ENCODE measurements at places on chromosomes 5 and 9. TPM values are rescaled to one million over a fixed set of nuclear protein-coding genes. Genes with fewer than 3 reads are reported as not detected.

GRCh38 chr9:36129139-36129538 is 7.4 kb upstream of the GLIPR2 start:
- no peak for DNase-seq

Gene CSF1R
- not detected for total RNA-seq

Gene GARIN3
- not detected for total RNA-seq

Gene FCN2
- not detected for total RNA-seq

DNA sequence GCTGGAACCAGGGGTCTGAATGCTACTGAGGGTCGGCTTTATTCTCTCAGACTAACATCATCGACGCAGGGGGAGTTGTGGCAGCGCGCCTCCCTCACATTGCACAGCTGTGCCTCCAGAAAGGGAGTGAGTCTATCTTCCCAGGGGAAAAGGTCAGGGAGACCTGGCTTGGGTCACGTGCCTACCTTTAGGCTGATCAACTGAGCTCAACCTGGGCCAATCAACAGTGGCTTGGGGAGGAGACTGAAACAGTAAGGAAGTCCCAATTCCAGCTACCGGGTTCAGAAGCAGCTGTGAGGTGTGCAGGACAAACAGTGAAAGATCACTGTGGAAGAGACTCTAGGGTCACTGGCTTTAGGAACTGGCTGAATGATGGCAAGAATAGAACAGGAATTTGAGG is 14.3 kb downstream of the SNX30 start:
- DNase-seq: no peak

DNA sequence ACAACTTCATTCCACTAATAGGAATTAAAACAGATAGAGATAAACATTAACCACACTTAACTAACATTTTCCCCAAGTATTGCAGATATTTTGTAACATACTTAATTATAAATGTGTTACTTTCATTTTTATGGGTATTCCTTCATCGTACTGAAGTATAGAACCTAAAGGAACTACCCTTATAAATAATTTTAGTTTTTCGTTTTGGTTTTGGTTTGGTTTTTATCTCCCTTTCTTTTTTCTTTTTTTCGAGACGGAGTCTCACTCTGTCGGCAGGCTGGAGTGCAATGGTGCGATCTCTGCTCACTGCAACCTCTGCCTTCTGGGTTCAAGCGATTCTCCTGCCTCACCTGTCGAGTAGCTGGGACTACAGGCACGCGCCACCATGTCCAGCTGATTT is 60.1 kb upstream of the LMNB1 start:
- DNase-seq: no peak

GRCh38 chr9:2765250-2765880 is 48.1 kb downstream of the KCNV2 start:
- DNase-seq: no peak

DNA sequence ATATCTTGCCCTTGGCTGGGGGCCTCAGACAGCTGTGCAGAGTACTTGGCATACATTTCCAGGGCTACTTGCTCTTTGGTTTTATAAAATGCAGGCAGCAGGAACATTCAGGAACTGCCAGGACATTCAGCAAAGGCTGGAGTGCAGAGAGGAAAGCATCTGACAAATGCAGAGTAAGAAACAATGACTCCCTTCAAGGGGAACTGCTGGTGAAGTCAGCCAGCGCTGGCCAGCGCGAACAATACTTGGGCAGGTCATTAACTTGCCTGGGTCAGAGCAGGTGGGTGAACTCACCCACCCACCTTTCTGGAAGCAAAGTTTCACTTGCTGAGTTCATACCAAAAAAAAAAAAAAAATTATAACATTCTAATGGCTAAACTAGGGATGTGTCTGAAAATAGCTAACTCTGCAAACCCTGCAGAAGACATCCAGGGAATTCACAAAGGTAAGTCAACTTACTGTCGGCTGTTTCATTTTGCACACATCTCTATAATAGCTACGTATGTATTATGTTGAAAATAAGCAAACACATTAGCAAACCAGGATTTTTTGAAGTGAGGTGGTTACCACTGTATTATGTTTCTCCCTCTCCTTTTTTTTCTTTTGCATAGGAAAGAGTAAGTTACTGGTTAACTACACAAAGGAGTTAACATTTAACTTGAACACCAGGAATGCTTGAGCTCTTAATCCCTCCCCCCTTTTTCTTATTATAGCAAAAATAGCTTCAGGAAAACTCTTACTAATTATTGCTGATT is 152.2 kb downstream of the GLIS3 start:
- DNase-seq: no peak

Gene SLC4A9
- not detected for total RNA-seq

- DNase-seq: no peak
These were observed 9.4 kb downstream of the RABGAP1 start for GRCh38 chr9:122950263-122950662.

DNA sequence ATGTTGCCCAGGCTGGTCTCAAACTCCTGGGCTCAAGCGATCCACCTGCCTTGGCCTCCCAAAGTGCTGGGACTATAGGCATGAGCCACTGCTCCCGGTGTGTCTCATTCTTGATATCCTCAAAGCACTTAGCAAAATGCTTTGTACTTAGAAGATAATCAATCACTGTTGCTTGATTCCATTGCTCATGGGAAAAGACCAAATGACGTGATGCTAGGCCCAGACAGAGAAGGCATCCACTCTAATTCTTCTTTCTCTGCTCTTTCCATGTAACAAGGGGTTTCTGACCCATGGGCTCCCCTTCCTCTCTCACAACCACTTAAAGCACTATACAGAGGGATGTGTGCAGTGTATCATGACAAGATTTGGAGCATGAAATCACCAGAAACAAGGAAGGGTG is 83.0 kb downstream of the APBA1 start:
- no peak for DNase-seq

DNA sequence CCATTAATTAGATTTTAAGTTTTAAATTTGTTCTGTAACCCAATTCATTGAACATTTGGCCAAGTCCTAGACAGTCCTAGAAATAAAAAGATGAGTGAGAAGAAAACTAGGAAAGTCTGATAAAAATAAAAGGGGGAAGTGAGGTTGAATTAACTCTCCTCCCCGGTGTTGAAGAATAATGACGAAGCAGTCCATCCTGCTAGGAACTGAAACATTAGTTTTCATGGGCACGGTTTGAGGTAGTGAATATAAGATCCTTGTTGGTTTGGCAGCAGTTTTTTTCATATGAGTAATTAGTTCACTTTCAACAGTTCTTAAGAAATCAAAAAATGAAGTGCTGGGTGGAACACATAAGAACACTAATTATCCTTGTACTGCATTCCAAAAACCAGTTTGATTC is 103.1 kb downstream of the MTREX start:
- DNase-seq: no peak

- peak; percentile 22 for DNase-seq
These were observed 22.8 kb upstream of the ELL2 start for GRCh38 chr5:95984287-95984938.

Gene FAXDC2
- total RNA-seq: 0.12 TPM

Gene SLIT3
- 3.5 TPM for total RNA-seq

GRCh38 chr5:40401284-40402006 is 278.3 kb upstream of the PTGER4 start:
- peak; percentile 54 for DNase-seq

Gene ACOT12
- total RNA-seq: not detected

Gene FBXL7
- total RNA-seq: 0.92 TPM

- no peak for DNase-seq
These were observed 217.1 kb upstream of the MVB12B start for GRCh38 chr9:126109575-126109974.

- DNase-seq: peak; percentile 62
These were observed 79.6 kb downstream of the CSNK1A1 start for GRCh38 chr5:149471406-149472183.

DNA sequence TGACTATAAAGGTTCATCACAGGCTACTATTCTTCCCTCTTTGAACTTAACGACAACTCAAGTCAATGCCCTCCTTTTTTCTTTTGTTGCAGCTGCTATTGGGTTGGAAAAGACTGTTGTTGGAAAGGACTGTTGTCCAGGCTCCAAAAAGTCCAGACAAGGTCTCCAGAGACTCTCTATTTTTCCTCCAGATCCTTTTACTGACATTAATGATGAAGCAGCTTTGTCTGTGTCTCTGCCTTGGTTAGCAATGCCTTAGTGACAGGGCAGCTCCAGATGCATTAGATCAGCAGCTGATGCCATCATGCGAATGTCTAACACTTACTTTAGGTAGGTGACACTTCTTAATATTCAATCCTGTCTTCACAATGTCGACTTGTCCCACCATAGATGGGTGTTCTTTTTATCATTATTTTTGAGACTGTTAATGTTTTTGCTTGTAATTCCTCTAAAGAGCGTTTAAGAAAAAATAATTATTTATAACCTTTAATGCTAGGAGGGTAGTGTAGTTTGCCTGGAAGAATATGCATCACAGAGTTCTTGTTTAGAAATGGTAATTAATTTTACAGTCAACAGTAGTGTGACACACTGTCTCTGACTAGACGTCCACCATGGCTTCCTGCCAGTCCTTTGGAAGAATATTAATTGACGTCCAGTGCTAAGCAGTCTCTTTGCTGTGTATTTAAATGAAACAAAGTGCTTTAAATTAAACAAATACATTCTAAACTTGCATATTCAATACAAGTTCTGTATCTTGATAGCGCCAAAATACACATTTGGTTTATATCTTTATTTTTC is 492.2 kb downstream of the NR2F1-AS1 start:
- DNase-seq: no peak

- DNase-seq: no peak
These were observed 20.1 kb upstream of the TCERG1 start for GRCh38 chr5:146426853-146427618.

Measured in Daoy (cell line).